ENCODE measurements at places on chromosomes 3 and 15.
A peak's percentile ranks its signal among the peaks of the same experiment; 100 is the strongest.

- no peak for DNase-seq
Measured at GRCh38 chr15:90214553-90215196, 13.5 kb downstream of the SEMA4B start.

DNA sequence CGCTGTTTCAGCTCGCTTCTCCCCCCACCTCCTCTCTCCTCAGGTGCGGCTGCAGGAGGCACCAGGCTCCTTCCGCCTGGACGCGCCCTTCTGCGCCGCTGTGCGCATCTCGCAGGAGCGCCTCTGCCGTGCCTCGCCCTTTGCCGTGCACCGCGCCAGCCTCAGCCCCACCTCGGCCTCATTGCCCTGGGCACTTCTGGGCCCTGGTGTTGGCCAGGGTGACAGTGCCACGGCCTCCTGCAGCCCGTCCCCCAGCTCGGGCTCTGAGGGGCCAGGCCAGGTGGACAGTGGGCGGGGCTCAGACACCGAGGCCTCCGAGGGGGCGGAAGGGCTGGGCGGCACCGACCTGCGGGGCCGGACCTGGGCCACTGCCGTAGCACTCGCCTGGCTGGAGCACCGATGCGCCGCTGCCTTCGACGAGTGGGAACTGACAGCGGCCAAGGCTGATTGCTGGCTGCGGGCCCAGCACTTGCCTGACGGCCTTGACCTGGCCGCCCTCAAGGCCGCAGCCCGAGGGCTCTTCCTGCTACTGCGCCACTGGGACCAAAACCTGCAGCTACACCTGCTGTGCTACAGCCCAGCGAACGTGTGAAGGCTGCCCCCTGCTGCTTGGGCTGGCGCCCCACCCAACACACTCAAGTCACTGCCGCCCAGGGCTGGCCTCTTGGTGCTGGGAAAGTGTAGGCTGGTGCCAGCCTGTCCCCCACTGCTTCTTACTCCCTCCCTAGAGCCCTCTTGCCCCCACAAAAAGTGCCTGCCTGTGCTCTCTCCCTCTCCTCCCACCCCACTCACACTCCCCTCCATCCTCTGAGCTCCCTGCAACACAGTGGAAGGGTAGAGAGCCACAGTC is 7.1 kb downstream of the ALG3 start:
- peak; percentile 71 for DNase-seq

DNA sequence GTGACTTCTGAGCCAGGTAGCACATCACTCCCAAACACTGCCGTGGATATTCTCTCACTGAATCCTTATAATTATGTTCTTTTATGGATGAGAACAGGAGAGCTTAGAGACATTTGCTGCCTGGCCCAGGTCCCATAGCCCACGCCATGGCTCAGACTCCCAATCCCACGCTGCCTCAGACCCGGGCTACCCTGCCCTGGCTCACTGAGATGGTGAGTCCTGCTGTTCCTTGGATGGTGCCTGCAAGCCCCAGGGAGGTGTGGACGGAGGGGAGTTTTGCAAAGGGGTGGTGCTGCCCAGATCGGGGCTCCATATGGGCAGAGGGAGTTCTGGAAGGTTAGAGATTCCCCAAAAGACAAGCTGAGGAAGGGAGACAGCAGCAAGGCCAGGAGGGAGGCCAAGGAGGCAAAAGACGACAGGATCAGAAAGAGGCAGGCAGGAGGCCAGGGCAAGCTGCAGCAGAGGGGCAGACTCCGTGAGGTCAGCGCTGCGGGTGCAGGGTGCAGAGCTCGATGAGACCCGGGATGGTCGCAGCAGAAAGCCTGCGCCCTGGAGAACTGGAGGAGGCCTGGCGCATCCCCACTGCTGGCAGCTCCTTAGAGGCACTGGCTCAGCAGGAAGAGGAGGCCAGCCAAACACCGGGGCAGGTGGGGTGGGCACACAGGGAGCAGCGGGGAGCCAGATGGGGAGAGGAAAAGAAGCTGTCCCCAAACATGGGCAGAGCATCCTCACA is 95.7 kb upstream of the ALDH1A3 start:
- no peak for DNase-seq

- DNase-seq = no peak
Measured at GRCh38 chr3:4856564-4856963, 122.7 kb upstream of the BHLHE40 start.

DNA sequence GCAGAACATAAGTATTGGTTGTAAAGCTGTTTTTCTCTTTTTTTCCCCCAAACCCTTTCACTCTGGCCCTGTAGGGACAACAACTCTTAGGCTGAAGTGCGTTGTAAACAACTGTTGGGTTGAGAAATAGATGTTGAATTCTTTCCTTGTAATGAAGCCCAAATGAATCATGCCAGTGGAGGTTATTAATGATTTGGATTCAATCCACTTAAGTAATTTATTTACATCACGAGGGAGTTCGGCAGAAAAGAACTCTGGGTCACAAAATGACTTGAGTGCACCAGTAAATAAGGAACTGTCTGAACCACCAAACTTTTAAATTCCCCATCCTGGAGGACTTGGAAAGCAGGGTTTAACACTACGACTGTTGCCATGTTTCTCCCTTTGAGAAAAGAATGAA is 218.9 kb downstream of the PDZRN3 start:
- no peak for DNase-seq

- no peak for DNase-seq
Measured at GRCh38 chr15:82124331-82125263, 78.8 kb upstream of the MEX3B start.

- peak; percentile 84 for DNase-seq
Measured at GRCh38 chr3:68876112-68876713, 56.1 kb downstream of the TAFA4 start.

Data from lung microvascular endothelial cell (primary cell).